Activated T-helper 2 cell treated with anti-CD3 and anti-CD28 coated beads, Interferon-gamma antibody, Interleukin-2, Interleukin-4, amounts not matched to agents 10 μg/mL and 5 μg/mL and 100 μg/mL, durations not matched to agents 14 hours and 24 hours and 36 hours (primary cell): ENCODE measurements at places on chromosomes 2 and 18.
A peak's percentile ranks its signal among the peaks of the same experiment; 100 is the strongest.

DNA sequence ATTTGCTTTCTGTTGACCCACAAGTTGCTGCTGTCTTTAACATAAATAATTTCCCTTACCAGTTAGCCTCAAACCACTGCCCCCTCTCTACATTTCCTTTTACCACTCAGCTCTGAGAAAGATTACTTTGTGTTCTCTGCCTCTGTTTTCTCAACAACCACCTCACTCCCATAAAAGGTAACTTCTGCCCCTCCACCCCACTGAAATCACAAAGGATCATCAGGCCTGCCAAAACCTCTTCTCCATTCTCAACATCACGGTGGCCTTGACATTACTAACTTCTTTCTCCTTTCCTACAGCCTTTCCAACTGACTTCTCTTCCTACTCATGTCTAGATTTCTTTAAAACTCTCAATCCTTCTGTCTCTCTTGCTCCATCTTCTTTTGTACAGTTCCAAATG, 10.1 kb downstream of the ACADL start:
- DNase-seq = no peak

- no peak for DNase-seq
Observed at GRCh38 chr2:137183206-137183898, 418.0 kb downstream of the THSD7B start.

DNA sequence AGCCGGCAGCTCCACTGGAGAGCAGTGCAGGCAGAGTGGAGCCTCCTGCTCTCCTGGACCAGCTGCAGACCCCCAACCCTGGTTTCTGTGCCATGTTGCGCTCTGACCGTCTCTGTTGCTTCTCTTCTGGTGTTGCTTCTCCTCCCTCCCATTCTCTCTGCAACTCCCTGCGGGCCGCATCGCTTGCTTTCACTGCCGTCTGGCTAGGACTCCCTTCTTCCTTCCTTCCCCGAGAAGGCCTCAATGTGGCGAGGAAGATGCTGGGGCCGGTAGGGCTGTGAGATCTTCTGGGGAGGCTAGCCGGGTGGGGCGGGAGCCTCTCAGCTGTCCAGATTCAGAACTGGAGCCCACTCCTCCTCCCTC, 6.2 kb downstream of the DNAJB2 start:
- no peak for DNase-seq

- no peak for DNase-seq
Observed at GRCh38 chr18:50628533-50628905, 68.6 kb downstream of the MAPK4 start.

GRCh38 chr18:42290318-42291307, 335.6 kb downstream of the PIK3C3 start:
- DNase-seq = no peak

GRCh38 chr2:218265626-218266025, 4.3 kb downstream of the AAMP start:
- DNase-seq = no peak

GRCh38 chr2:48414640-48414979, 115.3 kb upstream of the STON1 start:
- no peak for DNase-seq

- no peak for DNase-seq
Observed at GRCh38 chr18:54859667-54860421, 31.6 kb downstream of the RAB27B start.

DNA sequence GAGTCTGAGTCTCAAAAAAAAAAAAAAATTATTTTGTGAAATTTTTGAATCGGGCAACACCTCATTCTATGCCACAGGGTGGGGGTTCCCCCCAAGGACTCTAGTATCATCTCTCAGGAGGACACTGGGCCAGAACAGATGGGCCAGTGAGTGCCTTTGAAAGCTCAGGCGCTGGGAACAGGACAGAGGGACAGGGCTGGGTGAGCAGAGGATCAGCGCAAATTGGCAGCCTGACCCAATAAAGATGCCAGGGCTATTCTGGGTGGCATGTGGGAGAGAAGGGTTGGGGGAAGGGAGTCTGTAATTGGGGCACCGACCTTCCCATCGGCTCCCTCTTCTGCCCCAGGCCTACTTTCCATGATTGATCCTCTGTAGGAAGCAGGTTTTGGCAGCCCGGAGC, 44.0 kb downstream of the KIF3C start:
- DNase-seq = no peak

GRCh38 chr18:54983041-54983686, 23.9 kb upstream of the CCDC68 start:
- DNase-seq = no peak

GRCh38 chr2:233430081-233430480, 75.8 kb downstream of the DGKD start:
- no peak for DNase-seq

DNA sequence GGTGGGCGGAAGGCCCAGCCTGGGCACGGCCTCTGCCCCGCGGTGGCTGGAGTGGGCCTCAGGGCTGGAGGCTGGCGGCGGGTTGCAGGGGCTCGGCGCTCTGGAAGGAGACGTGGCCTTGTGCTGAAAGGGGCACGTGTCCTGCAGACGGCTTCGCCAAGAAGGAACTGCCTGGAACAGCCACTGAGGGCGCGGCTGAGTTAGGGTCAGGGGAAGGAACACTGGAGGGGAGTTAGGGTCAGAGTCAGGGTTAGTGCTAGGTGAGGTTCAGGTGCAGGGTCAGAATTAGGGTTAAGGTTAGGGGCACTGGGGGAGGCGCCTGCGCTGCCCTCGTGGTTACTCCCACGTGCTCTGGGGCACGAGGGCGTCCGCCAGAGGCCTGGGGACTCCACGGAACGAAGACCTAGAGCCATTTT, 933 bp upstream of the ADNP2 start:
- no peak for DNase-seq

- DNase-seq = no peak
Observed at GRCh38 chr2:26344581-26345282, 1.2 kb upstream of the SELENOI start.

GRCh38 chr2:149387411-149387810, 57.0 kb downstream of the LYPD6 start:
- no peak for DNase-seq

DNA sequence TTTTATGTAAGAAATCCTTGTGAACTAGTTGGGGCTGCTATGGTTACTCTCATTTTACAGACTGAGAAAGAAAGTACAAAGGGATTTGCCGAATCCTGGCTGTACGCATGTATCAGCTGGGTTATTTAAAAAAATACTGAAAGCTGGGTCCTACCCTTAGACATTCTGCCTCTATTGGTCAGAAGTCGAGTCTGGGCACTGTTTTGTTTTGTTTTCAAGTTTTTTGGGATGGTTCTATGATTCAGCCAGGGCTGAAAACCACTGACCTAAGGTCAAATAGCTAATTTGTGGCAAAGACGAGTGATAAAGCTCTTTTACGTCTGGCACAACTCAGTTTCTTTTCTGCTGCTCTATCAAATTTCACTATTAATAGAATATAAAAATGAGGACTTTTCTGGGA, 5.9 kb upstream of the SLC8A1 start:
- no peak for DNase-seq

DNA sequence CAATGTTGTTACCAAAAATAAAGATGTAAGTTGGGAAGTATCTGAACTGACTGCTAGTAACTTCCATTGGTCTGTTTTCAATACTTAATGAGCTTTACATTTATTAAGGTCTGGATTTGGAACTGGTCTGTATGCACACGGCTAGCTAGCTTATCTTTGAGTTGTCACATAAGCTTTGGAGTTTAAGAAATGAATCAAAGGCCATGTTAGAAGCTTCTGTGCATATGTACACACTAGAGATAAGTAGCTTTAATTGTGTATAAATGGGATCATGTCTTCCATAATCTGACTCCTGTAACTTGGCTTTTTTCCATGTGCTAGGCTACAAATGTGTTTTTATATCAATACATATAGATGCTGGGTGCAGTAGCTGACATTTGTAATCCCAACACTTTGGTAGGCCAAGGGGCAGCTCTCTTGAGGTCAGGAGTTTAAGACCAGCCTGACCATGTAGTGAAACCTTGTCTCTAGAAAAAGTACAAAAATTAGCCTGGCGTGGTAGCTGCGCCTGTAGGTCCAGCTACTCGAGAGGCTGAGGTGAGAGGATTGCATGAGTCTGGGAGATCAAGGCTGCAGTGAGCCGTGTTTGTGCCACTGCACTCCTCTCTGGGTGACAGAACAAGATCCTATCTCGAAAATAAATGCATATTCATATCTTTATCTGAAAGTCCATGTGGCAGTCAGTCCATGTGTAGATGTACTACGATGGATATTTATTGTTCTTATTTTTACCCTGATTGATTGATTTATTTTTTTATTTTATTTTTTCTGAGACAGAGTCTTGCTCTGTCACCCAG, 27.2 kb downstream of the ATIC start:
- DNase-seq = no peak

DNA sequence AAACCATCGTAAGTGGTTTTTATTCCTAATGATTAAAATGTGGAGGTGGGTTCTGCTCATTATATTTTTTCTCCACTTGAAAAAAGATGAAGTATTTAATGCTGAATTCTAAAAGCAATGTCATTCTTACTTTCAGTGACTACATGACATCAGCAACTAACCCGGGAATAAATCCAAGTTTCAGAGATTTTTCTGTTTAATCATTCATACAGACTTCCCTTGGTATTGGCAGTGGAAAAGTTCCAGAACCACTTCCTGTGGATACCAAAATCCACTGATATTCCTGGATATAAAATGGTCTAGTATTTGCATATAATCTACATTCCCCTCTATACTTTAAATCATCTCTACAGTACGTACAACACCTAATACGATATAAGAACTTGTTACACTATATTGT, 128.6 kb downstream of the ZNF532 start:
- no peak for DNase-seq

GRCh38 chr2:239834143-239834542, 191.0 kb downstream of the NDUFA10 start:
- DNase-seq = peak; percentile 1

- no peak for DNase-seq
Observed at GRCh38 chr2:175687465-175687864, 314.6 kb downstream of the LNPK start.

DNA sequence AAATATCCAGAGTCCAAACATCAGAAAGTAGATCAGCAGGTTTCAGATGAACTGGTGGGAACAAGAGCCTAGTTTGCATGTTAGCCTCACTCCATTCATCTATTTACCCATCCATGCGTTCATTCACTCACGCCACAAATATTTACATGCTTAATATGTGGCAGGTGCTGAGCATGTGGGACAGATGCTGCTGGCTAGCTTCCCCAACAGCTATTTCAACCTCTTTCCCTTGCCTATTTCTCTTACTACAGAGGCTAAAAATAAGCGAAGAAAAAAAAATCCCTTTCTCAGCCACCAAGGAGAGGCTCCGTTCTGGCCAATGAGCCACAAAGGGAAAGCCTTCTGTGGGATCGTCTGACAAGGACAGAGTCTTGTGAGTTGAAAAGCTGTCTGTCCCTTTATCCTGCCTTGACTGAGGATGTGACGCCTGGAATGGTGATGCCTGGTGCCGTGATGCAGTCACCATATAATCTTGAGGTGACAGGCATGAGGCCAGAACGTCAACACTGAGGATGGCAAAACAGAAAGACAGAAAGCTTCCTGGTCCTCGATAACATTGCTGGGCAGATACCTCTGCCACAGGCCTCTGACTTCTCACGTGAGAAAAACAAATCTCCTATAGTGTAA, 78.2 kb downstream of the KCTD1 start:
- no peak for DNase-seq

- no peak for DNase-seq
Observed at GRCh38 chr2:113826346-113827285, 63.3 kb upstream of the ACTR3 start.

GRCh38 chr2:127619203-127619590, 26.8 kb upstream of the GPR17 start:
- no peak for DNase-seq

- DNase-seq = no peak
Observed at GRCh38 chr18:63492851-63493250, 16.1 kb downstream of the SERPINB5 start.

- no peak for DNase-seq
Observed at GRCh38 chr2:222353993-222354392, 55.2 kb upstream of the PAX3 start.

DNA sequence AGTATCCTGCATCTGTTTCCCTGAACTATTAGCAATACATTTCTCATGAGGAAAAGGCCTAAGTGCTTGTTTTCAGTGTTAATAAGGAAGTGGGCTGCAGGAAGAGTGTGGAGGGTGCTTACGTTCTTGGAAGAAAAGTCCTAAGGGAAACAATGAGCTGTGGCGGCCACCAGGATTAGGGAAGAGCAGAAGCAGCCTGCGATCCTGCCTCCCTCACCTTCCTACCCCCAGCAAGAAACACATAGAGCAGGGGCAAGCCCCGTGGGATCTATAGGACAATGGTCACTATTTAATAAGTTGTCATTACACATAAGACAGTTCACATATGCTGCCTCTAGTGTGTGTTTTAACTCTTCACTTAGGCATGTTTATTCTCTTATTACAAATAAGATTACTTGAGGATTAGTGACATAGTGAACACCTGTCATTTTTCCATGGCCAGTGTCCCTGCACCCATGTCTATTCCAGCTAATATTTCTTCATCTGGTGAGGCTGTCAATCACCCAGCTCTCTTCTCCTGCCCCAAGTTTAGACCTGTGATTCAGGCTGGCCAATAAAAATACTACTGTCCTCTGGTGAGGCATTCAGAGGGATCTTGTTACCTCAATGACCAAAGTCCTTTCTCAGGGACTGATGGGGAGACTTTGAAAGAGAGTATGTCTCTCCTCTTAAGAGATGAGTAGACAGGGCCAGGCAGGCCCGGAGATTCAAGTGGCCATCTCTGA, 510.9 kb upstream of the CELF4 start:
- no peak for DNase-seq

DNA sequence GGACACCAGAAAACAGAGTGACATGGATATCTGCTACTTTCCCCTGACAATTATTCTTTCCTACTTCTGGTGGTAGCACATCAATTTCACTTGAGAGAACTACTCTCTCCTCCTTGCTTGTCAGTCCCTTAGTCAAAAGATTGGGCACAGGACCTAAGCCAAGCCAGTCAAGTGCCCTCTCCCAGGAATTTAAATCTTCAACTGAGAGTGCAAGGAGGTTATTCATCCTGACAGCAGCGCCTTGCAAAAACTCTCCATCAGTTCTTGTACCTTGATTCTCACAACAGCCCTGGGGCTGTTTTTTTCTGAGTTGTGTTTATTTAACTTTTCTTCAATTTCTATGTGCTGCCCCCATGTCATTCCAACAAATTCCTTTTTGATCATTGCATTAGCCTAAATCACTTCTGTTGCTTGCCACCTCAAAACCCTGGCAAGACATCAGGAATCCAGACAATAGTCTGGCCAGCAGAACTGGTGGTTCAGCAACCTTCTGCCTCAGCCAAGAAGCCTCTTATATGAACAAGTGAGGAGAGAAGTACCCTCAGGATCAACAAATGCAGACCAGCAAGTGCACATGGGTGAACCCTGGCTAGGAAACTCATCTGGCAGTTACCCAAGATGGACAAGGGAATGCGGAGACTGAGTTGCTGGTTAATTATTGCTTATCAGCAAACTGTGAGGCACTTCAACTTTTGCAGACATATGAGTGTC, 19.4 kb downstream of the COL4A3 start:
- DNase-seq = no peak
